ENCODE measurements at places on chromosomes 7 and 10.

DNA sequence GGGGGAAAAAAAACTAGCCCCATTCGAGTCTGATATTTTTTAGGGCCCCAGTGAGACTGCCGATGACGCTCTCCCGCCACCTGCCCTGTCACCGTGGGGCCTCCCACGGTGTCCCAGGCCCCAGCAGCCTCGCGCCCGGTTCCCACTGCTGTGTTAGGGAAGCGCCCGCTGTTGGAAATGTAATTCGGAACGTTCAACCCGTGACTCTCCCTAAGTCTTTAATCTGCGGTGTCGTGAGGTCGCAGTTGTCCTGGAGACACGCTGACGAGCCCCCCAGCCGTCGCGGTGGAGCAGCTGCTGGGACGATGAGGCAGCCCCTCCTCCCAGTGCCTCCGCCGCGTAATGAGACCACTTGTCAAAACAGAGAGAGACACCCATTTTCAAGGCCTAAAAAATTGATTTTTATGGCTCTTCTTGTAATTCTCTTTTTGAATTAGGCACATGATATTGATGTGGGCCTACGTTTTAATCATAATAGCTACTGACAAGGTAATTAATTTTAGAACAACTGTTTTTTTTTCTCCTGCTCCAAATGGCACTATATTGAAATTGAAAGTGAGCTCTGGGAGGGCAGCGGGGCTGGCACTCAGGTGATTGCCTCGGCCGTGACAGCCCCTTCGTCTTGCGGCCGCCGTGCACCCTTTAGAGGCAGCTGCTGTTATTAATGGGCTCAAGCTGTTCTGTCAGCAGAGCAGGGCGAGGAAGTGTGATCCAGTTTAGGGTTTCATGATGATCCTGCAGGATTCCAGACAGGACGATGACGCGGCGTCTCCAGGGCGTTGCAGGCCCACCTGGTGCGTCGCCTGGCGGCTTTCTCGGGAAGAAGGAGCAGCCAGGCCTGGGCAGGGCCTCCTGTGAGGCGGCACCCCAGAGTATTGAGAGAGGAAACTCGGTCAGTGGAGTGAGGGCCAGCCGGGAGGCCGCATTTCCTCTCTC is 63.3 kb downstream of the NKX6-2 start:
- no peak for DNase-seq

GRCh38 chr7:87339373-87339897 is 6.0 kb upstream of the CROT start:
- DNase-seq, result no peak

- no peak for DNase-seq
Observed at GRCh38 chr10:95739056-95739455, 16.9 kb upstream of the ENTPD1 start.

DNA sequence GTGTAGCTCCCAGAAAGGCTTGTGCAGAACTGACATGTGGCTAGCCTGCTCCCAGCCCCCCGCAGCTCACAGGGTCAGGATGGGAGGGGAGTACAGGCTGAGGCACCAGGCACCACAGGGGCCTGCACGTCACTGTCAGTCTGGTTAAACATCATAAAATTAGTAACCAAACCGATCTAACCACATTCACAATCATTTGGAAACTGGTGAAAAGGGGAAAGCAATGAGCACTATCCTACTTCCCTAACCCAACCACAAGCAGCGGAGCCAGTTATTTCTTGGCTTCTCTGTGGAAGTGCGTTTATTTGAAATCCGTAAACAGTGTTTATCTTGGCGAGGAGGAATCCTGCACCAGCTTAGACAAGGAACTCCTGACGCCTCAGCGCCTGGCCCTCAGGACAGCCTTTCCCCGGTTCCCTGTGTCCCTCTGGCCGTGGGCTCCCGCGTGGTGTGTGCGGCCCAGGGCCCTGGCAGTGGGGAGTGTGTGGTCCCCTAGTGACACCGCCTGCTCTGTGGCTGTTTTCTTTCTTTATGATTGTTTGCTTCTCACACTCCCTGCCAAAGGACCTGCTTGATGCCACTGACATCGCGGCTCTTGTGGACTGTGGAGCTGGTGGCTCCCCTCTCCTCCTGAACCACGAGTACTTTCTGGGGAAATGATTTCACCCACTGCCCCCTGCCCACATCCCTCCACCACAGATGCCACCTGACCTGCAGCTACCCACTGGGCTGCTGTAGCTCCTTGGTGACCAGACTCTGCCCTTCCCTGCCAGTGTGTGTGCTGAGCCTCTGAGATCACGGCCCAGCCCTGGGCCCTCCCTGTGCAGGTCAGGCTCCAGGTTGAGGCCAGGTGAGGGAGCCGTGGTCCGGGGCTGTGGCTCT is 38.0 kb downstream of the INPP5A start:
- DNase-seq, result peak; percentile 48

- DNase-seq, result no peak
Observed at GRCh38 chr7:27164367-27165088, 809 bp downstream of the HOXA9 start.

All from stimulated activated CD4-positive, alpha-beta T cell treated with anti-CD3 and anti-CD28 coated beads, Interleukin-1b, Interleukin-23, amount 100 ng/mL, for 48 hours (primary cell).